ENCODE measurements at places on chromosomes 4 and X.

GRCh38 chr4:160371446-160371845 lies 1268.6 kb downstream of the RAPGEF2 start:
- DNase-seq: no peak

DNA sequence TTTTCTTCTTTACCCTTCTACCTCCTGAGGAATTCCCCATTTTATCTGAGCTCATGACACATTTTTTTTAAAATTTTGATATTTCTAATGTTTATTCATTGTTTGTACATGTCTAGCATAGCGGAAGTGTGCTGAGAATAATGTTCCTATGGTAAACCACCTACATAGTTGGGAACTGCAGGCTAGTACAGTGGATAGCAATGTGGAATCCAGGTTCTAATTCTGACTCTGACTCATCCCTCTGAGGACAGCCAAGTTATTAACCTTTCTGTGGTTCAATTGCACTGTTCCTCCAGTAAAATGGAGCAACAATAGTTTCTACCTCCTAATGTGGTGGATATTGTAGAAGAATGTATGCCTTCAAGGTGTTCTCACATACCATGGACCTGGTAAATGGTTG lies 20.6 kb upstream of the APELA start:
- DNase-seq: no peak

- no peak for DNase-seq
Observed at GRCh38 chr4:150590631-150591030, 8.7 kb downstream of the MAB21L2 start.

- DNase-seq: no peak
Observed at GRCh38 chrX:111519215-111519614, 7.8 kb downstream of the SERTM2 start.

- DNase-seq: no peak
Observed at GRCh38 chrX:45258731-45259402, 58.2 kb upstream of the DIPK2B start.

DNA sequence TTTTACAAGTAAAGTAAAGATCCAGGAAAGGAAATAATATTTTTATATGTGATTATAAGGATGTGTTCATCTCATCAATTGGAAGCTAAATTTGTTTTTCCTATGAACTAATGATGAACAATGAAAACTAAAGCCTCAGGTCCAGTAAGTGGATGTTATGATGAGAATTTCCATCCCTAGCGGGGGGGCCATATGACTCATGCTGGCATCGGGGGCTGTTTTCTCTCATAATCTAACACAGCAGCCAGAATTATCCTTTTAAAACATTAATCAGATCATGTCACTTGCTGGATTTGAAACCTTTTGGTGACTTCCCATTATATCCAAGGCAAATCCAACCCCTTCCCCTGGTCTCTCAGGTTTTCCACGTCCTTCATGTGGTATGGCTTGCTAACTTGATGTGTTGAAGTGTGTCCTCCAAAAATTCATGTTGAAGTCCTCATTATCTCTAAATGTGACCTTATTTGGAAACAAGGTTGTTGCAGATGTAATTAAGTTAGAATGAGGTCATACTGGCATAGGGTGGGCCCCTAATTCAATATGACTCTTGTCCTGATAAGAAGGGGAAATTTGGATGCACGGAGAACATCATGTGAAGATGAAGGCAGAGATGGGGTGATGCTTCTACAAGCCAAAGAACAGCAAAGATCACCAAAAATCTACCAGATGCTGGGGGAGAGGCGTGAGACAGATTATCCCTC lies 96.8 kb downstream of the AKAP4 start:
- DNase-seq: no peak

DNA sequence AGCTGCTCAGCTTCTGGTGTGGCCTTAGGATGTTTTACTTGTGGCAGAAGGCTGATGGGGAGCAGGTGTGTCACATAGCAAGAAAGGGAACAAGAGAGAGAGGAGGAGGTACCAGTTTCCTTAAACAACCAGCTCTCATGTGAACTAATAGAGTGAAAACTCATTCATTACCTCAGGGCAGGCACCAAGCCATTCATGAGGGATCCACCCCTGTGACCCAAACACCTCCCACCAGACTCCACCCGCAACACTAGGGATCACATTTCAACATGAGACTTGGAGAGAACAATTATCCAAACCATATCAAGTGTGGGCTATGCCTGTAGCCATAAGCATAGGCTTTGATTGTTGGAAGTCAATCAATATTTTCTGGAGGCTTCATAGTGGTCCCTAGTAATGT lies 56.0 kb downstream of the GSX2 start:
- DNase-seq: no peak

DNA sequence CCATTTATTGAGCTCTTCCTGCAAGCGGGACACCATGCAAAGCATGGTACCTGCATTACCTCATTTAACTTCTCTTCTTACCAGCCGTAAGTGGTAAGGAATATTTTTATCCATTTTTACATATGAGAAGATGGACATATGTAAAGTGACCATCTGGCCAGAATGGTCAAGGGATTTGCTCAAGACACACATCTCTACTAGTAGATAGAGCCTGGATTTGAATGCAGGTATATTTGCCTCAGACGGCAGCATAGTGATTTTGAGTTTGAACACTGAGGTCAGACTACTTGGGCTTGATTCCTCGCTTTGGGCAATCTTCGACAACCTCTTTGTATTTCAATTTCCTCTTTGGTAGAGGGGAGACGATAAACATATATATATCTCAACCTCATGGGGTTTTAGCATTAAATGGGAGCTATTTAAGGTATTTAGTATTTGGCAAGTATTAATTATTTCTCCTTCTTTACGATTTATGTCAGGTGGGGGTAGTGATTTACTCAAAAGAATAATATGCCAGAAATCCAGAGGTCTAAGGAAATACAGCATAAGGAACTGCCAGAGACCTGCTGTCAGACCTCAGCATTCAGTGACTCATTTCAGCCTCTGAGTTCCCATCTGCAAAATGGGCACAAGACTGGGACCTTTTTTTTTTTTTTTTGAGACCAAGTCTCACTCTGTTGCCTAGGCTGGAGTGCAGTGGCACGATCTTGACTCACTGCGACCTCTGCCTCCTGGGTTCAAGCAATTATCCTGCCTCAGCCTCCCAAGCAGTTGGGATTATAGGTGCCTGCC lies 34.6 kb upstream of the CHRNA9 start:
- DNase-seq: no peak

GRCh38 chrX:16267431-16267830 lies 100.2 kb downstream of the MAGEB17 start:
- no peak for DNase-seq

- DNase-seq: no peak
Observed at GRCh38 chrX:114800719-114801118, 216.7 kb downstream of the IL13RA2 start.

DNA sequence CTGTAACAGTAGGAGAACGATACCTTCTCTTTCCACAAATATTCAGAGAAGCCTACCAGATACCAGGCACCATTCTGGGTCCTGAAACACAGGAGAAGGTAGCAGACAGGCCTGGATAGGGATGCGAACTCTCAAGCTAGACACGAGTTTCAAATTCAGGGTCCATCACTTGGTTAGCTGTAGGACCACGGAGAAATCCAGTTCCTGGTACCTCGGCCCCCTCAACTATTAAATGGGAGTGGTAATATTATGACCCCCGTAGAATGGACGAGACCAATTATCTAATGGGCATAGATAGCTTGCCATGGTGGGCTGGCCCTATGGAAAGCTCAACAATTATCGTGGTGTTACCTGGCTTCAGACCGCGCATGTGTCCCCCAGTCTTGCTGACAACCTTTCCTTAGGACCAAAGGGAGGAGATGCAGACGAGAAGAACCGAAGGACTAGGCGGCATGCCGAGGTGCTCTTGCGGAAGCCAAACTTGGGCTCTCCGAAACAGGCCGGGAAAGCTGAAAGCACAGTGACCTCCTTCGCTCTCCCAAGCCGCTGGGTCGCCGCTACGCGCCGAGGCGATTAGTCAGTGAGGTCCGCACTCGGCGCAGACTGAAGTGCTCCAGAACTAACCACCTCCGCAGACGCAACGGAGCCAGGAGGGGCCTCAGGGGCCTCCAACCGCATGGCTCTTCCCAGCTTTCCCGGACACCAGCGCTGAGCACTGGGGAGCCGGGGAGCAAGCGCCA lies 19.6 kb downstream of the NKX3-2 start:
- no peak for DNase-seq

DNA sequence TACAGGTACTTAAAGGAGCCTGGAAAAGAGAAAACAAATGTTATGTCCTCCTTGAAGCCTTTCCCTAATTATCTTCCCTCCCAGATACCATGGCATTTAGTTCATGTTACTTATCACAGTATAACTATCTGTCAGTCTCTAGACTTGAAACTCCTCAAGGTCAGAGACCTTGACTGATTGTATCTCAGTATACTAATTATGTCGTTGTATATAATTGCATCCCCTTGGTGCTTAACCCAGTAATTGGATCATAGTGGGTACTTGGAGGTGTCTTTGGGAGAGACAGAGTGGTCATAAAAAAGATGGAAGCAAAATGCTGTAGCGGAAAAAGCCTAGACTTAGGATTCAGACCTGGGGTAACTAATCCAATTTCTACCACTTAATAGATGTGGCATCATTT lies 8.1 kb downstream of the IGBP1 start:
- no peak for DNase-seq

DNA sequence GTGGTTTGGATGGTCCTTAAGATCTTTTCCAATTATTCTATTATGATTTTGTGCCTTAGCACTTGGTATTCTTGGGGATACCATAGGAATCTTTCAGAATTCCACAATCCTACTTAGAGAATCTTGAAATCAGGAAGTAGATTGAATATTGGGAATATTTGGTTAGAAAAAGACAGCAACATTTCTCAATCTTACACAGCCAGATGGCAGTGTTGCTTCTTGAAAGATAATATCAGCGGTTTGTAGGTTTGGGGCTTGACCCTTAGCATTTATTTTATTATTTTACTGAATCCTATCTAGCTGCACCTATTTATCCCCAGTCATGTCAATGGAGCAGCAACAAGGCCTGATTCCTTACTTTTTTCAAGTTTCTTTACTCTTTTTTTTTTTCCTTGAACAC lies 28.6 kb downstream of the MAGEB1 start:
- DNase-seq: no peak

DNA sequence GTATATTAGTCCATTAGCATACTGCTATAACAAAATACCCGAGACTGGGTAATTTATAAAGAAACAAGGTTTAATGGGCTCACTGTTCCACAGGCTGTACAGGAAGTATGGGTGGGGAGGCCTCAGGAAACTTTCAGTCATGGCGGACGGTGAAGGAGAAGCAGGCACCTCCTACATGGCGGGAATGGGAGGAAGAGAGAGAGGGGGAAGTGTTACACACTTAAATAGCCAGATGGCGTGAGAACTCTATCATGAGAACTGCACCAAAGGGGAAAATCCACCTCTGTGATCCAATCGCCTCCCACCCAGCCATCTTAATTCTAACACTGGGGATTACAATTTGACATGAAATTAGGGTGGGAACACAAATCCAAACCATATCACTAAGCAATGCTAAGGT lies 98.9 kb upstream of the SH3RF1 start:
- DNase-seq: no peak

GRCh38 chr4:176321589-176321988 lies 1.8 kb downstream of the SPCS3 start:
- DNase-seq: no peak

DNA sequence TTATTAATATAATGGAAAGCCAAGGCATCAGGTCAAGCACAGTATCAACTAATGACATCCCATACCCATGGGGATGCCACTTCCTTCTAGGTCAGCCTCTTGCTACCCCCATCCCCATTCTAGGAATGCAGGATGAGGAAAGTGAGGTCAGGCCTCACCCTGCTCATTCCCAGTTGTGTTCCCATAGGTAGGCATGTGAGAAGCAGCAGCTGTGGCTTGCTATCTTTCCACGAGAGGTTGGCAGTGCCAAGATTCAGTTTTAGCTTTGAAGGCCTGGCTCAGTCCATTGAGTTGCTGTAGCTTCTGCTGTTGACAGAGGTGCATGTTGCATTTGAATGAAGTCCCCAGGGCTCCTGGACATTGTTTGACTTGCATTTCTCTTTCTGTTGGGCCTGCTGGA lies 15.5 kb downstream of the LONRF3 start:
- DNase-seq: no peak

DNA sequence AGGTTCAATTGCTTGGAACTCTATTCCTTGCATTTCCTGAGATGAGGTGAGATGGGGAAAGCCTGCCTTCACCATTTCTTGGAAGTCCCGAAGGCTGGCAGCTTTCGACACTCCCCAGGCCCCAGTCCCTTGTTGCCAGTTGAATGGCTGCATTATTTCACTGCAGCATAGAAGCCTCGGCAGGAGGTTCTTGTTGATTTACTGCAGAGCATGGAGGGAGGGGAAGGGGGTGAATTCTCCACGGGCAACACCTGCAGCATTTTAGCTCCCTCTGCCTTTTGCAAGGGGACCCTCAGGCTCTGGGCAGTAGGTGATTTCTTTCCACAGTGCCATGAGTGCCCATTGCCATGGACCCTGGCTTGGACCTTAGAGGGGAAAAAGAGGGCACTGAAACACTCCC lies 10.7 kb upstream of the BCLAF3 start:
- DNase-seq: no peak

GRCh38 chr4:10762561-10762960 lies 78.0 kb upstream of the CLNK start:
- DNase-seq: no peak

DNA sequence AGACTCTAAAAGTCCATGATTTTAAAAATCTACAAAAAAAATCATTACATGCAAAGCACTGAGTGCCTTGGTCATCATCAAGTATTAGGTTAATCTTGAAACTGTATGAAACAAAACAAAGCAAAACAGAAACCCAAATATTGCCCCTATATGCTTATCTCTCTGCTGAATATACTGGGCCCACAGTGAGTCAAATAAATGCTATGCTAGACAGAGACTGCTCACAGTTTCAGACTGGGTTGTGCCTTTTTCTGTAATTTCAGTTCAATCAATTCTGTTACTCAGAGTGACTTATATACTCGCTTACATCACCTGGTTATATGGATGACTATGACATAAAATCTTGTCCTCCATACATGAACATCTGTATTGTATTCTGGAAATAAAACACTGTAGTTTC lies 257.1 kb upstream of the ACTRT1 start:
- DNase-seq: no peak

DNA sequence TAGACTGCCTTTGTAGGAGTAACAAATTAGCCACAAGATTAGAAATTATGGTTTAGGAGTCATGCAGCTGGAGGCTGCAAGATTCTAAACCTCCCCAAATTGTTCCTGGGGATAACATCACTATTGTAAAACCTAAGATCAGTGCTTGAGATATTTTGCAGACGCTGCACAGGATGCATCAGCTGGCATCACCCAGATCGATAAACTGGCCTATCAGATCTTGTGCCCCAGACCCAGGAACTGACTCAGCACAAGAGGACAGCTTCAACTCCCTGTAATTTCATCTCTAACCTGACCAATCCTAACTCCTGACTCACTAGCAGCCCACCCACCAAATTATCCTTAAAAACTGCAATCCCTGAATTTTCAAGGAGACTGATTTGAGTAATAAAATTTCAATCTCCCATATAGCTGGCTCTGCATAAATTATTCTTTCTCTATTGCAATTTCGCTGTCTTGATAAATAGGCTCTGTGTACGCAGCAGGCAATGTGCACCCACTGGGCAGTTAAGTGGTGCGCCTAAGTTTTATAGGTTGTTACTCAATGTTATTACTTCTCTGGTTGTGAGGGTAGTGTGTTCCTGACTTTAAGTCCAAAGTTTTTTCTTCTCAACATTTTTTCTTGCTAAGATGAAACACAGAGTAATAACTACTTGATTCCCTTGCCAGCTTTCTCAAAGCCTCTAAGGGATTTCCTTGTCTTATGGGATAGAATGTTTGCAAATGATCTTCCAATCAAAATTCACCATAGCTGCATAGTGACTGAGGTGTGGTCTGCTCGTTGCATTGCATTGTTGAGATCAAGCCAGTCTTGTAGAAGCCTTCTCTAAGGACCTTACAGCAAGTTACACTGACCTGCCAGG lies 312.3 kb upstream of the DKK2 start:
- no peak for DNase-seq

- DNase-seq: no peak
Observed at GRCh38 chr4:113815826-113816225, 54.3 kb upstream of the CAMK2D start.
